ENCODE measurements at places on chromosomes 4 and X. TPM values are rescaled to one million over a fixed set of nuclear protein-coding genes. Genes with fewer than 3 reads are reported as not detected.
A peak's percentile ranks its signal among the peaks of the same experiment; 100 is the strongest.

DNA sequence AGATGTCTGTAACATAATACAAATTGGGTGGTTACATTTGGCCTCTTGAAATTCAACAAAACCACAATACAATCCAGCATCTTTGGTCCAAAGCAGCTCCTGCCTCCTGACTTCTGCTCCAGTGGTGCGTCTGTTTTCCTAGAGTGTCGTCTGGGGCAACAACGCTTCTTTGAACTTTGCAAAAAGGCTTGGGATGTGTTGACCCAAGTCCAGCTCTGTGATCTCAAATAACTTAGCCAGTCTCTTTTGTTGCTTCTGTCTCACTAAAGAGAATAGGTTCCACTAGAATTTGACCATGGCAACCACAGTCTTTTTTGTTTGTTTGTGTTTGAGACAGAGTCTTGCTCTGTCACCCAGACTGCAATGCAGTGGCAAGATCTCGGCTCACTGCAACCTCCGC is 324.0 kb downstream of the DHRSX start:
- DNase-seq, result no peak

The FAM184B gene
- total RNA-seq, result not detected

- DNase-seq, result peak; percentile 56
Measured at GRCh38 chr4:140238351-140239056, 84.5 kb upstream of the MAML3 start.

DNA sequence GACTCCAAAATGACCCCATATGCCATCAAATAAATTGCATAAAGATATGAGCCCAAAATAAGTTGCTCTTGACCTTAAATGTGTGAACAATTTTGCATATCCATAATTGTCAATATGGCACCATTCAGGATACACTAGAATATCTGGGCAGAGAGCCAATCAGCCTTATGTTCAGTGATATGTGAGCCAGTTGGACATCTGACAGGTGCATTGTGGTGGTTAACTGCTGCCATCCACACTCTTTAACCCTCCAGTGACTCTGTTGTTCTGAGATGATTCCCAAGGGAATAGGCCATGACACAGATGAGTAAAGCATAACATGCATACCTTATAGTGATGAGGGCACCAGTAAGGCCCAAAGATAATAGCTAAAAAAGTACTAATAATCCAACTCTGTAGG is 500.1 kb downstream of the PCDH18 start:
- DNase-seq, result no peak

DNA sequence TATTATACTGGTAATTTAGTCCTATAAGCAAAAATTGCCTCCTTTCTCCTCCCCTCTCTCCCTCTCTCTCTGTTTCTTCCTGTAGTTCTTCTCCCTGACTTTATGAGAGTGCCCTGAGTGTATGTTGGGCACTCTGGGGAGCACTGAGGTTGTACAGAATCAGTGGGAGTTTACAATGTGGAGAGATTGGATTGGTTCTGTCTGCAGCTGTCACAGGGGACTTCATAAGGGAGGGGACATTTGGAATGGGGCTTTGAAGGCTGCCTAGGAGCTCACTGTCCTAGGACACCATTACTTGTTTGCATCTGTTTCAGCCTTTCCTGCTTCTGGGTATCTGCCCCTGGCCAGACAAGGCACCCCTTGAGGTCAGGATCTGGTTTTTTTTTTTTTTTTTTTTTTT is 22.9 kb downstream of the SH3TC1 start:
- DNase-seq, result no peak

Data from mesothelial cell of epicardium (in vitro differentiated cells).